ENCODE measurements at places on chromosomes 3 and 15. TPM values are rescaled to one million over a fixed set of nuclear protein-coding genes. Genes with fewer than 3 reads are reported as not detected.

MAP1A gene
- total RNA-seq, result 7.1 TPM

- DNase-seq, result no peak
These were observed 527.4 kb upstream of the PROK2 start for GRCh38 chr3:72312339-72312738.

FAM3D gene
- not detected for total RNA-seq

TM2D3 gene
- 40.2 TPM for total RNA-seq

KBTBD12 gene
- 20.6 TPM for total RNA-seq

STRIT1 gene
- 714 TPM for total RNA-seq

DNA sequence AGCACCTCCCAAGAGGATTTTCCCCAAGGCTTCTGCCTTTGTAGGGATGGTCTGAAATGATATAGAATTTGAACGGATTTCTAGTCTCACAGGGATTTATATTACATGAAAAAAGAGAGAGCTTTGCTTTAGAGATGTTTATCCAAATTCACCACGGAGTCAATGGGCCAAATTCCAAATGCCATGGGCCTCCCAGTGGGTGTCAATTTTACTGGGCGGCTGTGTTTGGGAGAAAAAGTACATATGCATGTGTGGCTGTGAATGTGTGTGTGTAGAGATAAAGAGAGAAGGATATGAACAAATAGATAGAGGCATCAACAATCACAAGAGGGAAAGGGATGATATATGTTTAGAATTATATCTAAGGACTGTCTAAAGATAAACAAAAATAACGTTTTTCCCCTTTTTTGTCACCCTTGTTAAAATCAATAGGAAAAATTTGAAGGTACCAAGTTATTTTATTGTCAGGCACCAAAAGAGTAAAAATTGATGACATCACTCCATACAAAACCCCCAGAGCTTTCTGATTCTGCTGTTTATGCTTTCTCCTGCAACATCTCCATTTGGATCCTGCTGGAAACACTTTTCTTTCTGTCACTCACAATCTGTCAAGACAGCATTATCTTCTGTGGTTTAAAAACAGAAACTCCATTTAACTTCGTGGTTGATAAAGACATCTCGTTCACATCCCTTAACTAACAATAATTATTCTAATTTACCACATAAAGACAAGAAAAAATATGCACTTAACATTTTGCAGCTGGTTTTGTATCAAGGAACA, 160.7 kb downstream of the FHIT start:
- DNase-seq, result no peak

GRCh38 chr3:171402281-171402680, 57.9 kb downstream of the TNIK start:
- no peak for DNase-seq

CGNL1 gene
- 0.37 TPM for total RNA-seq

DNA sequence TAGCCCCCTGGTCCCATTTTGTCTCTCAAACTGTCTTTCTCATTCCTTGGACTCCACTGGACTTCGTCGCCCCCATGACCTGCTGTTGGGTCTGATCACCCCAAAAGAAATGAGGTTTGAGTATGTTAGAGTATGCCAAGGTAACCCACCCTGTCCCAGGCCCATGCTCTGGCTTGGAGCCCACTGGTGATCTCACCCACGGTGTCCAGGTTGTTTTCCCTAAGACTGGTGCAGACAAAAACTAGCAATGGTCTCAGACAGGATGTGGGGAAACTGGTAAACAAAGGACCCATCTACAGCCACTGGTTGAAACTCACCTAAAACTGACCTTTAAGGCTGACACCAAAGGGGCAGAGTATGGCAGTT, 38.9 kb downstream of the EFCAB12 start:
- no peak for DNase-seq

- DNase-seq, result no peak
These were observed 118.0 kb downstream of the IQCH start for GRCh38 chr15:67372543-67372942.

DNA sequence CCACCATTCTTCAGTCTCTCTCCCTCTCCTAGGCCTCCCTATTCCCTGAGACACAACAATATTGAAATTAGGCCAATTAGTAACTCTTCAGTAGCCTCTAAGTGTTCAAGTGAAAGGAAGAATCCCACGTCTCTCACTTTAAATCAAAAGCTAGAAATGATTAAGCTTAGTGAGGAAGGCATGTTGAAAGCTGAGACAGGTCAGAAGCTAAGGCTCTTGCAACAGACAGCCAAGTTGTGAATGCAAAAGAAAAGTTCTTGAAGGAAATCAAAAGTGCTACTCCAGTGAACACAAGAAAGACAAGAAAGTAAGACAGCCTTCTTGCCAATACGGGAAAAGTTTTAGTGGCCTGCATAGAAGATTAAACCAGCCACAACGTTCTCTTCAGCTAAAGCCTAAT, 41.3 kb downstream of the PPM1L start:
- DNase-seq, result no peak

GOLGA6B gene
- not detected for total RNA-seq

- no peak for DNase-seq
These were observed 10.5 kb downstream of the NR2C2 start for GRCh38 chr3:14957925-14958324.

ONECUT1 gene
- total RNA-seq, result not detected

TLR9 gene
- total RNA-seq, result 0.34 TPM

RARB gene
- total RNA-seq, result 1.5 TPM

MAGI1 gene
- 6.7 TPM for total RNA-seq

ACTC1 gene
- 1,025 TPM for total RNA-seq

DNA sequence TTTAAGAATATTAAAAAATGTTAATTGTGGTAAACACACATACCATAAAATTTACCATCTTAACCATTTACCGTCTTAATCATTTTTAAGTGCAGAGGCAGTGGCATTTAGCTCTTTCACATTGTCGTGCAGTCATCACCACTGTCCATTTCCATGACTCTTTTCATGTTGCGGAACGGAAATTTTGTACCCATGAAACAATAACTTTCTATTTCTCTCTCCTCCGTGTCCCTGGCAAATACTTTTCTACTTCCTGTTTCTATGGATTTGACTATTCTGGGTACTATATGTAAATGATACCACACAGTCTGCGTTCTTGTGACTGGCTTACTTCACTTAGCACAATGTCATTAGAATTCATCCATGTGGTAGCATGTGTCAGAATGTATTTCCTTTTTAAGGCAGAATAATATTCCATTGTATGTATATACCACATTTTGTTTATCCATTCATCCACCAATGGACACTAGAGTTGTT, 27.9 kb downstream of the AKAP13 start:
- DNase-seq, result no peak

GRCh38 chr15:62850791-62851291, 191.7 kb upstream of the TPM1 start:
- DNase-seq, result no peak

- no peak for DNase-seq
These were observed 121.0 kb upstream of the NUDT16 start for GRCh38 chr3:131260525-131260924.

DNA sequence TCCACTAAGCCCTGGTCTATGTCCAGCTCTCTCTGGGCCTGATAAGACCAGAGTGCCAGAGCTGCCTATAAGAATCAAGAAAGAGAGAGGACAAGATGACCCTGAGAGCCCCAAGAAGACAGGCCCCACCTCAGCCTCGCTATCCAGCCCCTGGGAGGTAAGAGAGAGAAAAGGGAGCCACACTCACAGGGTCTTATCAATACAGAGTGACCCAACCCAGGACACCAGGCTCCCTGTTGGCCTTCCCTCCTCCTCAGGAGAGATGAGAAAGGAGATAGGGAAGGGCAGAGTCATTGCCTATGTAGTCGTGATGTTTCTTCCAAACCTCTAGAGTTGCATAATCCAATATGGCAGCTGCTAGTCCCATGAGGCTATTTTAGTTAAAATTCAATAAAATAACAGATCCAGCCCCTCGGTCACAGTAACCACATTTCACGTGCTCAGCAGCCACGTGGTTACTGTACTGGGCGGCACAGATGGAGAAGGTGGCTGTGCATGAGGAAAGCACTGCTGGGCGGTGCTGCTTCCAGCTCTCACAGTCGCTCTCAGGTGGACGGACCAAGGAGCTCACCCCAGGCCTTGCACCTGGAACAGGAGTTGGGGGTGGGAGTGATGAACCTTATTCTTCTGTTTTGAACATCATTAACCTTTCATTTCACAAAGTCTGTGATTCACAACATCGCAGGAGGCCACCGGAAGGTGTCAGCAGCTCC, 525.8 kb downstream of the SHQ1 start:
- no peak for DNase-seq

SLC24A5 gene
- total RNA-seq, result not detected

NR2E3 gene
- total RNA-seq, result not detected

CHD2 gene
- 40.9 TPM for total RNA-seq

CCR2 gene
- 1.0 TPM for total RNA-seq

PCSK6 gene
- total RNA-seq, result 32.7 TPM

DNA sequence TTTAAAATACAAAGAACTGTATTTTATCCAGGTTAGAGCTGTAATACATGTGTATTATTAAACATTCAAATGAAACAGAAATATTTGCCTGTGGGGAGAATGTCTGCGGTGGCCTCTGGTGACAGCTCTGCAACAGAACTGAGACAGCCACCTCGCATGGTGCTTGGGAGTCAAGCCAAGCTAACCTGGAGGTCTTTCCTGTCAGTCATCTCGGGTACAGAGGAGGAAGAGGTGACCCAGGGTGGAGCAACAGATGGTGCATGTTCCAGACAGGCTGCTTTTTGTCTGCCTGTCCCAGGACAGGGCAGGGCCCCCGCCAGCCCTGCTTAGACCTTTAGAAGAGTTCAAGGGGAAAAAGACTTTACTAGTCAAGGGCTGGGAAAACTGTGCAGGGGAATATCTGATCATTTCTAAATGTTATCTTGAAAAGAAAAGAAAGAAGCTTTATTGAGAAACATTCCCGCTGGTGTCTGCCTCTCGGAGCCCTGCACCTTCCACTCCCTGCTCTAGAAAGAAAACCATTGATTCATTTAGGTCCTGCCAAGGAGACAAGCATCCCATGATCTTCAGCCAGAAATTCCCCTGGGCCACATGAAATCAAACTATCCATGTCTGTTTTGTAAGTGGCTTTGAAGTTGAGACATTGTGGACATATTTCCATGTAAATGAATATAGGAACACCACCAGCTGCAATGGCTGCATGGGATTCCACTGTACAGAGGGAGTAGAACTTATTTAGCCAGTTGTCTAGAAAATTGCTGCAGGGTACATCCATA, 5.5 kb upstream of the NR2E3 start:
- no peak for DNase-seq

- DNase-seq, result no peak
These were observed 55.4 kb upstream of the LRRFIP2 start for GRCh38 chr3:37229740-37230139.

DNA sequence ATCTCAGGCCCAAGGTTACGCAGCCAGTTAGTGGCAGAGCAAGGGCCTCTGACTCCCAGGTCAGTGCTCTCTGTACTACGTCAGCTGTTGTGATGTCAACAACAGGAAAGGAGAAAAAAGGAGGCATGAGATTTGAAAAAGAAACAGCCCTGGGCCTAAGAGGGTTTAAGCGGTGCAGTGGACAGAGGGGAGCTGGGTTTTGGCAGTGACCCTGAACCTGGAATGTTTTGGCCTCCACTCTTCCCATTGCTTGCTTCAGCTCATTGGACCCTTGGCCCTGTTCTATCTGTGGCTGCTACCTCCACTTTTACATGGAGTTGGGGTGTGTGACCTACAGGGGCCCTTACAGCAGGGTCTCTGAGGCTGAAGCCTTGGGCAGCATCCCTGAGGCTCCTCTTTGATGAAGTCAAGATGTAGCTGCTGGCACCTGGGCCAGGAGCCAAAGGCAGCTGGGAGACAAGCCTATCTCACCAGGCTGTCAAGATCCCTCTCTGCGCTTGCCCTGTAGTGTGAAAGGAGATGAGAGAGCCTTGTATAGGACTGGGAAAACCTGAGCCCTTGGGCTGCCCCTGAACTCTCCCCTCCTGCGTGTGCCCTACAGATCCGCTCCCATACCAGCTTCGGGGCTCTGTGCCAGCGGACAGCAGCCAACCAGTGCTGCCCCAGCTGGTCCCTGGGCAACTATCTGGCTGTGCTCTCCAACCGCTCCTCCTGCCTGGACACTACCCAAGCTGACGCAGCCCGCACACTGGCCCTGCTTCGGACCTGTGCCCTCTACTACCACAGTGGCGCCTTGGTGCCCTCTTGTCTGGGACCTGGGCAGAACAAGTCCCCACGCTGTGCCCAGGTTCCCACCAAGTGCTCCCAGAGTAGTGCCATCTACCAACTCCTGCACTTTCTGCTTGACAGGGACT, 8.7 kb downstream of the DISP2 start:
- peak; percentile 95 for DNase-seq

- DNase-seq, result no peak
These were observed 57.0 kb upstream of the LIMD1 start for GRCh38 chr3:45537616-45537969.

GRCh38 chr3:33717616-33717865, 513 bp downstream of the CLASP2 start:
- no peak for DNase-seq

DNA sequence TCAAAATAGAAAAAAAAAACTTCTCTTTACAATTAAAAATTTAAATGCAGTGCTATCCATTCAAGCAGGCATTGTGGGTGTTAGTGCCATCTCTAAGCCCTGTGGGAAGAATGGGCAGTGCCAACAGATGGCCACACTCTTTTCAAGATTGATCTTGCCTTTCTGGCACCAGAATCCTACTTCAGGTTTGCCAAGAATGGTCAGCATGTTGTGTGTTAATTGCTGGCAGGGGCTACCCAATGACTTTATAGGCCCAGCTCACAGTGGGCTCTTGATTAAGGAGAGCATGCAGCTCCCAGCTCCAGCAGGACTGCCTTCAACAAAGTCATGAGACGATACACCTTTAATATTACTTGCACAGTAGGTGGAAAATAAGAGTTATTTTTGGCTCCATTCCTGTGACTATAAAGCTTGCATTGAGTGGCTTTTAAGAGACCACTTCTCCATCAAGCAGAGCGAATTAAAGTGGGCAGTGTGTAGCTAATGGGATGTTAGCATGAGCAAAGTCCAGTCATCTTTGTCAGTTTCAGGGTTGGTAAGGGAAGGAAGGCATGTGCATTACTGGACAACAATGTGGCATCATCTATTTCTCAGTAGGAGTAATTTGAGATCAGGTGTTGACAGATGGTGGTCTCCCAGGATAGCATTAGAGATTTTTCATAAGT, 476.8 kb downstream of the C3orf38 start:
- no peak for DNase-seq

DNA sequence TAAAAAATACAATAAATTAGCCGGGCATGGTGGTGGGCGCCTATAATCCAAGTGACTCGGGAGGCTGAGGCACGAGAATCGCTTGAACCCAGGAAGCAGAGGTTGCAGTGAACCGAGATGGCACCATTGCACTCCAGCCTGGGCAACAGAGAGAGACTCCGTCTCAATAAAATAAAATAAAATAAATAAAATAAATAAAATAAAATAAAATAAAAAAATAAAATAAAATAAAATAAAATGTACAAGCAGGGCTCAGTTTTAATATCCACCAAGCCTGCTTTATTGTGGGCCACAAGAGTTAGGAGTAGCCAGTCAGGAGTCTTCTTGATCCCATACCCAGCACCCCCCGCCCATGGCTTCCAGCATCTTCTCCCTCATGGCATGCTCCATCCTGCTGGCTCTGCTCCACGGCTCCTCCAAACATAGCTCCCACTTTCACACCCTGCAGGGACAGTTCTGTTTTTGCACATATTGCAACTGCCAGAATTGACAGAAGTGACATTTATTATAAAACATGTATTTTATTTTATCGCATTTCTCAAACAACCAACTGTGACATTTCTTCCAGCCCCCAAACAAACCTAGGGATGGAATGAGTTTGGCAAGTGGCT, 42.6 kb upstream of the RGMA start:
- DNase-seq, result no peak

TMCO5A gene
- total RNA-seq, result not detected

TMEM40 gene
- 0.59 TPM for total RNA-seq

DUOX2 gene
- 0.73 TPM for total RNA-seq

GRCh38 chr3:16304061-16305010, 39.3 kb downstream of the OXNAD1 start:
- no peak for DNase-seq

Measured in psoas muscle (tissue), 8 donors.